ENCODE measurements at places on chromosomes 3 and 15.

GRCh38 chr3:127233371-127233770 is 40.4 kb downstream of the PRR23E start:
- peak; percentile 26 for DNase-seq

- no peak for DNase-seq
These were observed 14.5 kb upstream of the FAN1 start for GRCh38 chr15:30889196-30889595.

- DNase-seq = peak; percentile 10
These were observed 346.6 kb downstream of the CNTN6 start for GRCh38 chr3:1439395-1439794.

DNA sequence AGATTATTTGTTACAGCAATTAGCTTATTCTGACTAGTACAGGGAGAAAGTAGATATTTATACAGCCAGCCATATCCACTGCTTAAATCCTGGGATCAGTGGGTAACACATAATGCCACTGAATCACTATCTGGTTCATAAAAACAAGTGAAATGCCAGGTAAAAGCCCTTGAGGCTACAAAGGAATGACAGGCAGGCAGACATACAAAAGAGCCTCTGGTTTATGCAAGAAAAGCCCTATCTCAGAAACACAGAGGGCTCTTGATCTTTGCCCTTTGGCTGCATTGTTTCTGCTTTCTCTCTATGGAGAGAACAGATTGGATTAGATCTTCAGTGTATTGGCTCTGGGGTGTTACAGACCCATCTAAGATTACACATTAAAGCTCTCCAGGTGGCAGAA is 115.4 kb upstream of the GADL1 start:
- DNase-seq = no peak

DNA sequence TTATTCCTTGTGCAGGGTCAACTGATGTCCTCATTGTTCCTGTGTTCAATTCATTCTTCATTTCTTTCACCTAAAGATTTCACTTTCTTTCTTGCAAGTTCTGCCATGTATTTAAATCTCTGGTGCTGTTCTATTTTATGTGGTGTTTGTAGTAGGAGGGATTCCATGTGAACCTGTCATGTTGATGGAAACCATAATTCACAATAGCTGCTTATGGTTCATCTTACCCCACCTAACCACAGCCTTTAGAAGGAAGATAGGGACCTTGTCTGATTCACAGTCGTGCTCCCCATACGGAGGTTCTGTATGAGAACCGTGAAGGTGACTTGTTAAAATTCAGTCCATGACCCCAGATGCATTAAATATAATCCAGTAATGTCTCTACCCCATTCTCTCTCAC is 21.9 kb downstream of the SLCO2A1 start:
- no peak for DNase-seq

DNA sequence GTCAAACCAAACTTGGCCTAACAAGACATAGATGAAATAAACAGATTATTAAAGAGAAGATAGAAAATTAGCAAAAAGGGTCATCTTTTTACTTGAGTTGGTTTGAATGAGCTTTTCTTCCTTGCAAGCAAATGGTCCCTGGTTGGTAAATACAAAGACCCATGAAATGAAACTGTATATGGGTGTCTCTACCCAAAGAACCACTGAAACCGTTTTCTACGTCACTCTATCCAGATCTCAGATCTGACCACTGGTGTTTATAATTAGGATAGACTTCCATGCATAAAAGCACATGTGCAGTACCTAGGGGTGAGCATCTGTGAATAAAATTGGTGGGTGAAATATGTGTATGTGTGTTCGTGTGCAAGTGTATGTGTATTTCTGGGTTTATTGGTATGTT is 73.2 kb downstream of the CLDN11 start:
- DNase-seq = no peak

DNA sequence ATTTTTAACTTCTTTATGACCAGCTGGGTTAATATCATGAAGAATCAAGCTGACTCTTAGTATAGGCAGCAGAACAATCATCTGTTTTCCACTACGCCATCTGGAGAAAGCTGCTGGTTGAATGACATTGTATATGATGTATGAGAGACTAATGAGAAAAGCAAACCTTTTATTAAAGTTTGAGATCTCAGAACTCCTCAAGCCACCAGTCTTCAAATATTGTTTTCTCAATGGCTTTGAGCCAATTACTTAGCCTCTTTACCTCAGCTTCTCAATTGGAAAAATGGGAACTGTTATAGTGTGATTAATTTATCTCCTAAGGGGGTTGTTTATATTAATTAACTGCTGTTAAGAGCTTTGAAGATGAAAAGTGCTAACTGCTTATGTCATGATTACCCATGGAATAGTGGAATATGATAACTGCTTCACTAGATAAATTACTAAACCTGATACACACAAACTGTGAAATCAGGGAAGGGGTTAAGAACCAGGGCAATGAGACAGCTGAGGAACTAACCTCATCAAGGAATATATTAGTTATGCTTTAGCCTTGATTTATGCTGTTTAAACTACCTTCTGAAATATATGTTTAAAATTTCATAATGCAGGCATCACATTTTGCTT is 330.1 kb downstream of the SOX2 start:
- no peak for DNase-seq

DNA sequence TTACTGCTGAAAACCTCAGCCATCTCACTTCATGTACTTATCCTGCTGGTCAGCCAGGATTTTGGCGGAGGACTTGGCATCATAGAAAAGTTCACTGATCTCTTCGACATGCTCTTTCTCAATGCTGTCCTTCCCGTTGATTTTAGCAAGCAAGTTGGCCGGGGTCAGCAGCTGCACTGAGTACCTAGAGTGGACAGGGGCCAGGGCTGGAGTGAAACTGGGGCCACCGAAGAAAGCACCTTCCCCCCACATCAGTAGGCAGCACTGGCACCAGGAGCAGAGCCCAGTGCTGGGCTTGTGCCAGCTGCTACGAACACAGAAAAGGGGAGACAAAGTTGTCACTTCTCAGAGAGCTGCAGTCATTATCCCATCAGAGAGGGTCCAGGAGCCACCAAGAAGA is 29.0 kb downstream of the SEC61A1 start:
- no peak for DNase-seq

GRCh38 chr3:112375117-112375516 is 42.2 kb downstream of the CD200 start:
- DNase-seq = no peak

DNA sequence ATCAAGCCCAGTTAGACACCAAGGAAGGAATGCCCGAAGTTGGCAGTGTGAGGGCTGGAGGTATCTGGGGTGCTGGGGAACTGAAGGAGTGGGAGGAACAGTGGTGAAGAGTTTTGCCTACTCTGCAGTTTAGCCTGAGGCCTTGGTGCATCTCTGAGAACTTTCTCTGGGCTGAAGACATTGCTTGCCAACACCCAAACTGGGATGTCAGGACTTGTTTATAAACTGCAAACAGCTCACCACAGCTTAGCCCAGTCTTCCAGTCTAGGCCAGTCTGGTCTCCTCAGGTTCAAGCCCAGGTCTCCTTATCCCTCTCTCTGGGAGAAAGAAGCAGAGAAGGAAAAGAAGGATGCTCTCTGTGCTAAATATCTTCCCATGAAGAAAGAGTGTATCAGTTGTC is 68.0 kb upstream of the BOC start:
- DNase-seq = no peak

GRCh38 chr15:93164409-93164808 is 75.4 kb upstream of the RGMA start:
- DNase-seq = no peak

DNA sequence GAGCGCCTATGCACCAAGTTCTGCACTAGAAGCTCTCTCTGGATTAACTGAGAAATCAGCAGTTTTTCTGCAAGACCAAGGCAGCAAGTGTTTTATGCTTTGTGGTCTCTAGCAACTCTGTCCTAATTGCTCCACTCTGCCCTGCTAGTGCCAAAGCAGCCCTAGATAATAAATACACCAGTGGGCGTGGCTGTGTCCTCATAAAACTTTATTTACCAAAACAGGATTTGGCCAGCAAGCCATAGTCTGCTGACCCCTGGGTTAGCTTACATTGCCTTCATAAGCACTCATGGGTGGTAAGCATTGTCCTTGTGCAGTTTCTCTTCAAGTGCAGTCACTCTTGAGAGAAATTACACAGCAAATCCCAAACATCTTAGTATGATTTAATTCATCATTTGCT is 30.7 kb upstream of the SLC24A5 start:
- no peak for DNase-seq

- no peak for DNase-seq
These were observed 11.3 kb upstream of the PROK2 start for GRCh38 chr3:71796290-71796689.

DNA sequence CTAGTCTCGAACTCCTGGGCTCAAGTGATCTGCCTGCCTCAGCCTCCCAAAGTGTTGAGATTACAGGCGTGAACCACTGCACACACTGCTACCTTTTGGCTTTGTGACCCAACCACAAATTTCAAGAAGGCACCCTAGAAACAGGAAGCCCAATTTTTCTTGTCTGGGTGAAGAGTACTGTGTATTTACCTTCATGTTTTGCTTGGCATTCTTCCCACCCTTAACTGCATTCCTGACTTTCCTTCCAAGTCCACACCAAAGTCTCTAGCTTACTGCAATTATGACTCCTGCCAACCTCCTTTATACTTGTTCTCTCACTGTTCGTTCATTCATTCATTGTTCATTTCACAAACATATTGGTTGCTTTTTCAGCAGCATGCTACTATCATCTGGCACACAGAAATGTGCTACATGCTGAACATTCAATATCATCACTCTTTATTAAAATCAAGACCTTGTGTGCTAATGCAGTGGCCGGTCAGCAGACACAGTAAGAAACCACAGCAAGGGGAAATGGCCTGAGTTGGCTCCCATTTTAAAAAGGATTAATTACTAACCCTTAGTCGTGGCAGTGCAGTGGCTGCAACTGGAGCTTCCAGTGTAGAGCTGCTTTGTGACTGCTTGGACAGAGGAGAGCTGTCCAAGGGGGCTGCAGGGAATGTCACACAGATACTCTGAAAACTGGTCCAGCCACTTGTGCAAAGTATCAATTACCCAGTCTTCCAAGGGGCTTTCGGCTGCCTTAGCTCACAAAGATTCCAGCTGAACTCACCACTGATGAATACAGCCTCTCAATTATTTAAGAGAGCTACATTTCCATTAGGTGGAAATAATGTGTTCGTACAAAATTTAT is 94.0 kb downstream of the ETFA start:
- peak; percentile 83 for DNase-seq
